Pancreas (tissue), 10 donors: ENCODE measurements at places on chromosomes 1 and 21. TPM values are rescaled to one million over a fixed set of nuclear protein-coding genes. Genes with fewer than 3 reads are reported as not detected.

Gene SYNC
- total RNA-seq = 1.2 TPM

Gene USP48
- 25.4 TPM for total RNA-seq

DNA sequence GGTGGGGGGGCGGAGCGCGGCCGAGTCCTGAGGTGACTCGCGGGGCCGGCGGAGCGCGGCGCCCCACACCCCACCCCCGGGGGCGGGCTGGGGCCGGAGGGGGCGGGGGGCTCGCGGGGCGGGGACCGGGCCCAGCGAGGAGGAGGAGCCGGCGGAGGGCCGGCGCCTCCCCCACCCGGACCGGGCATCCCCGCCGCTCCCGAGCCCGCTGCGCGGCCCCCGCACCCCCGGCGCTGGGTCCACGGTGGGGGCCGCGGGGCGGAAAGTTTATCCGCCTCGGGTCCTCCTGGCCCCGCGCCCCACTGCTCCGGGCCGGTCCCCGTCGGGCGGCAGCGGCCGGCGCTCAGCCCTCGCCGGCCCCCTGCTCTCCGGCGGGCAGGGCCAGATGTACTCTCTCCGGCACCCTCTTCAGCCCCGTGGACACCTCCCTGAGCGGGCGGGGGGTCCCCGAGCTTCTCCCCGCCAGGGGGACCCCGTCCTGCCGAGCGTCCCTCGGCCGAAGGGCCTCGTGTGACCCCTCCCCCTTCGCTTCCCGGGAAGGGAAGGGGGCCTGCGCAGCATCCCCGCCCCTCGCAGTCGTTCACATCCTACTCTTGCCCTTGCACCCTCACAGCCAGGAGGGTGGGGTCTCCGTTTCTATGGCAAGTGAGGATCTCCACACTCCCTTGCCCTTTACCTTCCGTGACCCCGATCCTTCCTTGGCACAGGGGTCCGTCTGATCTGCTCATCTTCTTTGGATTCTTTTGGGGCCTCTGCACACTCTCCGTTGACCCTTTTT is 663 bp downstream of the CAMTA1 start:
- H3K27me3 ChIP-seq = no peaks in the 10 kb centered on the region
- peak; percentile 70 for DNase-seq
- H3K4me1 ChIP-seq = peaks cover 10% of the 10 kb centered on the region

DNA sequence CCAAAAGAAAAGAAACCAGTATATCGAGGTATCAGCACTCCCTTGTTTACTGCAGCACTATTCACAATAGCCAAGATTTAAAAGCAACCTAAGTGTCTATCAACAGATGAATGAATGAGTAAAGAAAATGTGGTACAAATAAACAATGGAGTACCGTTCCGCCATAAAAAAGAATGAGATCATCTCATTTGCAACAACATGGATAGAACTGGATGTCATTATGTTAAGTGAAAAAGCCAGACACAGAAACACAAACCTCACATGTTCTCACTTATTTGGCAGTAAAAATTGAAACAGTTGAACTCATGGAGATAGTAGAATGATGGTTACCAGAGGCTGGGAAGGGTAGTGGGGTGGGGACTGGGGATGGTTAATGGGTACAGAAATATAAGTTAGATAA is 4.3 kb upstream of the GNG5 start:
- no peaks in the 10 kb centered on the region for H3K27me3 ChIP-seq
- DNase-seq = no peak
- no peaks in the 10 kb centered on the region for H3K36me3 ChIP-seq

DNA sequence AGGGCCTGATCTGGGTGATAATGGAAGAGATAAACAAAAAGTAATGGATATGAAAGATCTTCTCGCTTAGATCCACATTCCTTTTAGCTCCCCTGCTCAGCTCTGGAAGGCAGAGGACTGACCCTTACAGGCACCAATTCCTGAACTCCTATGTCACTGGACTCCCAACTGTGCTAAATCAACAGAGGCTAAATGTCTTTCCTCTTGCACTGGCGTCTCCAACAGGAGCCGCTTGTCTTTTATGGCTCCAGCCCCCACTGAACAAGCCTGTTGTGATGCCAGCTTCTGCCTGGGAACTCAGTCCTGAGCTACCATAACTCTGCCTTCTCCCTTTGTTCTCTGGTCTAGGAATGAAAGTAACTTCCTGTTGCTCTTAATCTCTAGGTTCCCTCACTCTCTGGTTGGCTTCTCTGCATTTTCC is 142.1 kb upstream of the COL11A1 start:
- no peak overlapping the region for H3K4me3 ChIP-seq
- no peak for DNase-seq
- no peak overlapping the region for H3K27ac ChIP-seq
- no peaks in the 10 kb centered on the region for H3K4me1 ChIP-seq
- no peaks in the 10 kb centered on the region for H3K36me3 ChIP-seq
